ENCODE measurements at places on chromosomes 16 and 17. TPM values are rescaled to one million over a fixed set of nuclear protein-coding genes. Genes with fewer than 3 reads are reported as not detected.

DNA sequence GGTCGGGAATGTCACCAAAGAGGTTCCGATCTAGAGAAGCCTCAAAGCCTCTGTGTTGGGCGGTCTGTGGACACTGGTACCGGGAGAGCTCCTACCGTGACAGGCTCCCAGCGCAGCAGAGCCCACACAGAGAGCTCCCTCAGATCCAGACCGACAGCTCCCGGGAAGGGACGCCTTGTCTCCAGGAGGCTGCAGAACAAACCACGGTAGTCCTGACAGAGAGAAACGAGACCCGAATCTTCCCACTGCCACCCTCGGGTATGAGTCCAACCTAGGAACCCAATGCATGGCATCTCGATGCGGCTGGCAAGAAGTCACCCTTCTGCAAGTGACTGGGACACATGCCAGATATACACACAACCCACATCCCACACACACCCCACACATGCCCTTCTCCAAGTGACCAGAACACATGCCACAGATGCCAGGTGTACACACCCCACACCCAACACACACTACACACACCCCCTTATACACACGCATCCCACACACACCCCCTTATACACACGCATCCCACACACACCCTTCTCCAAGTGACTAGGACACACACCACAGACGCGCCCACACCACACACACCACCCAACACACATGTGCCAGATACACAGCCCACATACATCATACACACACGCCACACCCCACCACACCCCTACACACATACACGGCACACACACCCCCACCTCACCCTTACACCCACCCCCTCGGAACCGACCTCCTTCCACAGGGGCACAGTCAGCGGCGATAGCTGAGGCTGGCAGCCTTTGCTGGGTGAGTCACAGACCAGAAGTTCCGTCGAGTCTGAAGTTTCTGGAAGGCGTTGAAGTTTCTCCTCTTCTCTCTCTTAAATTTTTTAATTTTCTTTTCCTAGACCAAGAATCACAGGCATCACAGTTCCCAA lies 15.9 kb upstream of the CYTH1 start:
- DNase-seq: no peak

DNA sequence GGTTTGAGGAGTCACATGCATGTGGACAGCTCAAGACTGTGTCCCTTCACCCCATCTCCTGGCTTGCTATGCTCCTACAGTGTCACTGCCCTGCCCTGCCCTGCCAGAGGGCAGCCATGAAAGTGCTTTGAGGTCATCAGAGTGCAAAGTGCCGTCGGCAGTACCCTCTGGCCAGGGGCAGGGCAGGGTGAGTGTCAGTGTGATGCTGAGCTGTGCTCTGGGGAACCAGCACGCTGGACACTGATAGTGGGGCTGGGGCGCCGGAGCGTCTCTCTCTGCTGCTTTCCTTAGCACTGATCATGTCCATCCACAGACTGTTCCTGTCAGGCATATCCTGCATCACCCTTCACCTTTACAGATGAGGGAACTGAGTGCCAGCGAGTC lies 1.6 kb upstream of the SPATA32 start:
- DNase-seq: no peak

DNA sequence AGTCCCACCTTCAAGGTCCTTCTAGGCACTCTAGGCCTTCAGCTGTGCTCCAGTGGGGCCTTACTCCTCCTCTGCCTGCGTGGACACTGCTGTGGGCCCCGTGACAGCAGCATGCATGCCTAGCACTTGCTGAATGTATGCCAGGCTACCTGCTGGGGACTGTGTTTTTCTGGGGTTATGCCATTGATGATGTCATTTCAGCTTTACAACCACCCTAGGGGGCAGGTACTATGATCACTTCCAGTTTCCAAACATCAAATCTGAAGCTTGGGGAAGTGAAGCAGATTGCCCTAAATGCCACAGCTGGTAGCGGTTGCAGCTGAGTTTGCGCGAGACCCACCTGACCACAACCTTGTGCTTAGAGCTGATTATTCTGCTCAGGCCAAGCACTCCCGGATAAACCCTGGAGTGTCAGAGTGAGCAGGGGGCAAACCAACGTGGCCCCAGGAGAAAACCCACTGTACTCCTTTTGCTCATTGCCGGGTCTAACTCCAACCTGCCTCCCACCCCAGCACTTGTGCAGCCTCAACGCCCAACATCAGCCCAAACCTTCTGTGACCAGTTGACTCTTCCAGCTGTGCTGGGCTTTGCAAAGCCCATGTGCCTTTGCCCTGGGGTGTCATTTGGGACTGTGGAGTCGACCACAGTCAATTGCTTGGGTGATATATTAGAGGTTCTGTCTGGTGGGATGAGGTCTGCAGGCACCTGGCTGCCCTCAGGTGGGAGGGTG lies 168.4 kb downstream of the ENGASE start:
- no peak for DNase-seq

DNA sequence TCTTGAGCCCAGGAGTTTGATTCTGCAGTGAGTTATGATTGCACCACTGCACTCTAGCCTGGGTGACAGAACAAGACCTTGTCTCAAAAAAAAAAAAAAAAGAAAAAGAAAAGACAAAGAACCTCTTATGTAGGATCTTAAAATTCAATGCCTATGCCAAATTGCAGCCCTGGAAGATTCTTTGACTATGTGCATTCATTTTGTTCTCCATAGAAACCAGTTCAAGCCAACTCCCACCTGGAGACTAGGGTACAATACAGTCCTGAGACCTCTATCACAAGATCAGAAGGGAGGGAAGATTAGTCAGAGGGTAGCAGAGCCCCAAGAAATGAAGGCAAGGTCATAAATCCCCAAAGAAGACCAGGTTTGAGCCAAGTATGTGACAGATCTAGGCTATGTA lies 90.6 kb upstream of the HAS3 start:
- DNase-seq: no peak

GRCh38 chr17:49548051-49548505 lies 27.6 kb upstream of the NXPH3 start:
- DNase-seq: peak; percentile 81

- no peak for DNase-seq
Observed at GRCh38 chr17:40179923-40180659, 2.8 kb downstream of the RAPGEFL1 start.

DNA sequence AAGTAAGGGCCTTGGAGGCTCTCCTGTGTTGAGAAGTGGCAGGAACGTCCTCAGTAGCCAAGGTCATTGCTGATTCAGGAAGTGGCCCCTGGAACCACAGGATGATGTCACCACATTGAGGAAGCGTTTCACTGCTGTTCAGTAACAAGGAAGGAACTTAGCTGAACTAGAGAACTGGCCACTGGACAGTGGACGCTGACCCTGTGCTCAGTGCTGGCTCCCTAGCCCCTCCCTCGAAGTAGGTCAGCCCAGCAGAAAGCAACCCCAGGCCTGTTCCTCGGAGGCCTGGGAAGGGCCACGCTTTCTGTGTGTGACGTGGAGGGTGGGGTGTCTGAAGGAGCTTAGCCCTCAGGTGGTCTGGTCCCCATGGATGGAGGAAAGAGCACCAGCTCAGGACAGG lies 58.3 kb downstream of the B9D1 start:
- DNase-seq: no peak

DNA sequence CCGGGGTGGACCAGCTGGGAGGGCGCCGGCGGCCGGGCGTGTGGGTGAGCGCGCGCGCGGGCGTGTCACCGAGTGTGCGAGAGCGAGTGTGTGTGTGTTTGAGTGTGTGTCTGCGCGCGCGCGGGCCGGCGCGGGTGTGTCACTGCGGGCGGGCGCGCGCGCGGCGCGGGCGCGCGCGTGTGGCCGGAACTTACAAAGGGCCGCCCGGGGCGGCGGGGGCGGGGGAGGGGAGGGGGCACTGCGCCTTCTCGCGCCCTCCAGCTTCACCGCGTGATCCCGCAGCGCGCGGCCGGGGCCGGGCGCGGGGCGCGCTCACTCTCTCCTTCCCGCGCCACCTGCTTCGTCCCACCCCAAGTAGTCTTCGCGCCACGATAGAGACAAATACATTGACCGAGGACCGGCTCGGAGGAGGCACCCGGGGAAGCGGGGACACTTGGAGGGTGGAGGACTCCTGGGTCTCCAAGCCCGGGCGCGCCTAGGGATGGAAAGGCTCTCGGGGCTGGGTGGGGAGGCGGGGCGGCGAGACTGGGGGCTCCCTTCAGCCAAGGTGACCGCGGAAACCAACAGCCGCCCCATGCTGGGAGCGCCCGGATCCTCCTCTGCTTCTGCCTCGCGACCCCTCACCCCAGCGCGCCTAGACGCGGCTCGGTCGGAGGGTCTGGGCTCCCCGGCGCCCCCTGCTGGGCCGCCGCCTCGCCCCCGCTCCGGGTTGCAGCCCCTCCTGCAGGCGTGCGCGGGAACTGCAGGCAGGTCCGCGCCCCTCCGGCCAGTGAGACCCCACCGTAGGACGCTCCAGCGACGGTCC lies at the start of gene SRCIN1:
Gene SRCIN1 (minus strand): TSS at position 112 of the 805 bp plus-strand sequence. CDS start 247 bp downstream, outside the sequence.
- no peak for DNase-seq

DNA sequence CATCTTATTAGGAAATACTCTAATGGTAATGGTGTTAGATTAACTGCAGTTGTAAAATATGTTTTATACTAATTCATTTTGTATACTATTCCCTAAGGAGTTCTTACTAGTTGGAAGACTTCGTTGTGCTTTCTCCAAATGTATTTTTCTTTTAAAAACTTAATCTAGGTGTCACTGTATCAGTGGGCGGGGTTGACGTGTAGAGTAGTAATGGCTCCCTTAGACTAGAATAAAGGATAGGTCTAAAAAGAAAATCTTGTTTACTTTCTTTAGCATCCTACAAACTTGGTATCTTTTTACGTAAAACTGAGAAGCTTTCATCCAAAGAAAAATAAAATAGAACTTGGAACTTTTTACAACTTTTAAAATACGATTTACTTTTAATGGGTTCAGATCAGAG lies 55.0 kb upstream of the MRC2 start:
- no peak for DNase-seq

DNA sequence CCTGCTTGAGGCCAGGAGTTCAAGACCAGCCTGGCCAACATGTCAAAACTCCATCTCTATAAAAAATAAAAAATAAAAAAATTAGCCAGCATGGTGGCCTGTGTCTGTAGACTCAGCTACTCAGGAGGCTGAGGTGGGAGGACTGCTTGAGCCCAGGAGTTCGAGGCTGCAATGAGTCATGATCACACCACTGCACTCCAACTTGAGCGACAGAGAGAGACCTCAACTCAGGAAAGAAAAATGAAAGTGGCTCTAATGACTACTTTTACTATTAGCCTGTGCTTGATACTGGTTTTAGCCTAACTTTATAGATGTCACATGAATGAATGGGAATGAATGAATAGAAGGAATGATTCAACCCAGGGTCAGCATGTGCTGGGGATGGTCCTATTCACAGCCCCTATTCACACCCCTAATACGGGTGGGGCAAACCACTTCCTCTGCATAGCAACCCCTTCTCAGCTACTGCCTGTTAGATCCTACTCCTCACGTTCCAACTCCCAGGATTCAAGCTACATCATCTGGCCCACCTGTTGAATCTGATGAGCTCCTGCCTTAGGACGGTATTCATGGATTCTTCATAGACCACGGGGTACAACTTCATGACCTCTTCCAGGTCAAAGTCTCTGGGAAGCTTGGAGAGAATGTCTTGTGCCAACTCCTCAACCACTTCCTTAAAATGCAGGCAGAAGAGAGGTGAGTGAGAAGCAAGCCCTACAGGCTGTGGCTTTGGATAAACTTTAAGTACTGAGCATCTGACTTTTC lies 40.5 kb downstream of the LYRM1 start:
- no peak for DNase-seq

DNA sequence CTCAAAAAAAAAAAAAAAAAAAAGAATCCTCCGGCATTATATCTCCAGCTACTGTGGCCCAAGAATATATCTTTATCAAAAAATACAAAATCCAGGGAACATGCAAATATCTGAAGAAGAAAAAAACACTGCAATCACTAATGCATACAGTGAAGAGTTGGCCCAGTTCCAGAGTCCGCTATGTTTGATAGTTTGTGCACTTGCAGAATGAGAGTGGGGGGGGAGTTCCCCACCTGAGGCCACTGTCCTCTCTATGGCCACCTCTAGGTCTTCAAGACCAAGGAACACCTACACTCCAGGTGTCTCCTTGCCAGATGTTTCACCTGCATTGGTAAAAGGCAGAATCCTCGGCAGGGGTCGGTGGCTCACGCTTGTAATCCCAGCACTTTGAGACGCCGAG lies 4.0 kb downstream of the ZNF785 start:
- no peak for DNase-seq

- DNase-seq: no peak
Observed at GRCh38 chr17:35683591-35683990, 47.8 kb upstream of the RASL10B start.

- peak; percentile 93 for DNase-seq
Observed at GRCh38 chr17:40559954-40560591, 5.2 kb downstream of the CCR7 start.

DNA sequence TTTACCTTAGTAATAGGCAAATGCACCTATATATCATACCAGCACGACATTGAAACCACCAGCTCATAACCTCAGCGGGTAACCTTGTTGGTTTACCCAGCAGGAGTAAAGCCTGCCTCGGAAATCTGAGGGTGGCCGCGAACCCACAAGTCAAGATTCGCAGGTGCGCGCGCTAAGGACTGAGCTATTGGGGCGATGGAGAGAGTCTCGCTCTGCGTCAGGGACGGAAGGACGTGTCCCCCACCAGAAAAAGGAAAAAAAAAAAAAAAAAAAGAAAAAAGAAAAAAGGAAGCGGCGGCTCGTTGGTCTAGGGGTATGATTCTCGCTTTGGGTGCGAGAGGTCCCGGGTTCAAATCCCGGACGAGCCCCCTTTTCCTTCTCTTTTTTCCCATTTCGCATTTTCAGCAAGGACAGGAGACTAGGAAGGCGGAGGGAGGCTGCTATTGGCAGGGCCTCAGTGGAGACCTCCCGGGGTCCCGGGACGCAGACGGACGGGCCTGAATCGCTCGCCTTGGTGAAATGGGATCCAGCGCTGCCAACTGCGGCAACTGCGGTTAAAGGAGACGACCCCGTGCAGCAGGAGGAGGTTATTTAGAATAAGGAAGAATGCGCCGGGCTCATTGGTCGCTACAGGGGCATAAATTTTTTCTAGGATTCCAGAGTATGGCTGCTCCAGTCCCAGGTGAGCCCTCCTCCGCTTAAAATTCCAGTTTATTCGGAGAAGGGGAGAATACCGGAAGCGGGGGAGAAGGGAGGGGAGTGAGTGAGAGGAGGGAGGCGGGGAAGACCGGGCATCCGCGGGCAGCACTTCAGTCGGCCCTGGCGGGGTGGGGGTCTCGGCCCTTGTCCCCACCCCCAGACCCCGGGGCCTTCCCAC lies at the start of gene OR1F1:
Gene OR1F1 (plus strand): TSS at position 407 of the 877 bp plus-strand sequence.
- DNase-seq: no peak

- DNase-seq: no peak
Observed at GRCh38 chr17:54455251-54455868, 445.3 kb upstream of the TOM1L1 start.

- no peak for DNase-seq
Observed at GRCh38 chr17:63845509-63845908, 3.0 kb upstream of the SMARCD2 start.

- DNase-seq: no peak
Observed at GRCh38 chr16:70418993-70419318, 19.9 kb downstream of the ST3GAL2 start.

GRCh38 chr17:80847496-80848230 lies 144.0 kb upstream of the CHMP6 start:
- DNase-seq: peak; percentile 76

- no peak for DNase-seq
Observed at GRCh38 chr17:36705874-36706731, 104.7 kb downstream of the MRM1 start.

The KRTAP1-1 gene
- total RNA-seq: not detected

The ADAD2 gene
- total RNA-seq: not detected

The GLP2R gene
- 6.7 TPM for total RNA-seq

The ZNF423 gene
- total RNA-seq: 13.5 TPM

The KRTAP4-3 gene
- not detected for total RNA-seq

The MSLN gene
- not detected for total RNA-seq

The SEPTIN12 gene
- not detected for total RNA-seq

The ARHGAP23 gene
- total RNA-seq: 63.4 TPM

The KRTAP4-5 gene
- total RNA-seq: not detected

The OTOP2 gene
- total RNA-seq: not detected

The CMTM4 gene
- 17.9 TPM for total RNA-seq

The GRAP gene
- 5.9 TPM for total RNA-seq
